ENCODE measurements at places on chromosomes 4 and X.
A peak's percentile ranks its signal among the peaks of the same experiment; 100 is the strongest.

- no peak for DNase-seq
Measured at GRCh38 chrX:19782419-19782818, 105.0 kb downstream of the SH3KBP1 start.

GRCh38 chr4:102334624-102335023 lies 10.7 kb downstream of the SLC39A8 start:
- no peak for DNase-seq

- no peak for DNase-seq
Measured at GRCh38 chrX:139924069-139924695, 8.7 kb downstream of the ATP11C start.

DNA sequence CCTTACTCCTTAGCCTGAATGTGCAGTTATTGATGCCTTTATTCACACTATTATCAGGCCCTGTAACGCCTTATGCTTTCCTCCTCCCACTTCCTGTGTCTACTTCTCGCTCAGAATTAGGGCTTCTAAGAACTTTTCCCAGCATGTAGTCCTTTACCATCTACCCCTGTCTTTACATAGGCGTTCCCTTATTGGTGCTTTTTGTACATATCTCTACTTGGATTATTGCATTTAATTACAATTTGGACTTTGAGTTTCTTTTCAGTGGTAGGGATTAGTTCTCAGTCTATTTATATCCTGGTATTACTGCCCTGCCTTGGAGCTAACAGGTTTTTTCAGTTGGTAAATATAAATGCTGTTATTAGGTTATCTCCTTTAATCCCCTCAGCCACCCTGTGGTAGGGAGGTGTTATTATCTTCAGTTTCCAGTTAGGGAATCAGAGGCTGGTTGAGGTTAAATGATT lies 84.0 kb downstream of the RBPJ start:
- DNase-seq, result peak; percentile 61

- no peak for DNase-seq
Measured at GRCh38 chrX:42070866-42071265, 147.5 kb upstream of the CASK start.

DNA sequence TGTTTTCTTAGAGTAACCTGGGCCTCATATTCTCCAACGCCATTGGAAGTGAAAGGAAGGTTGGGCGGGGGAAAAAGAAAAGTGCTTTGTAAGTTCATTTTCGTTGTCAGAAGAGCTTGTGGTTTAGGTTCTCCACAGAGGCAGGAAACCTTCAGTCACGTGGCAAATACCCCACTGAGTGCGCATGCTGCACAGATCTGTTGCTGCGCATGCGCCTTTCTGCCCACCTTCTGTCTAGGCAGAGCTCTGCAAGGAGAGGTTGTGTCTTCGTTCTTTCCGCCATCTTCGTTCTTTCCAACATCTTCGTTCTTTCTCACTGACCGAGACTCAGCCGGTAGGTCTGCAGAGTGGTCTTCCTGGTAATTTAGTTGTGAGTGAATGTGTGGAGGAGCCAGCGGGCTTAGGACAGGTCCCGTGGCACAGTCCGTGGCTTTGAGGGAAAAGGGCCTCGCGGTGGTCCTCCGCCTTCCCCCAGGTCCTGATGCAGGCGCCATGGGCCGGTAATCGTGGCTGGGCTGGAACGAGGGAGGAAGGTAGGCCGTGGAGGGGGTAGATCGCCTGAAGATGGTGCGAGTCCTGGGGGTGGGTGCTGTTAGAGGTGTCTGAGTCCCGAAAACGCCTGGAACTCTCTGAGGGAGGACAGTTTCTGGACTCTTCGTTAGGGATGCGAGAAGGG lies at the start of gene PAGE5:
PAGE5 (plus strand) TSS at position 228 of the 676 bp plus-strand sequence. CDS start 1,037 bp downstream, outside the sequence.
- no peak for DNase-seq

GRCh38 chrX:56564164-56564885 lies 898 bp downstream of the UBQLN2 start:
- DNase-seq, result peak; percentile 5

- DNase-seq, result no peak
Measured at GRCh38 chrX:19063030-19063429, 59.2 kb downstream of the ADGRG2 start.

- peak; percentile 11 for DNase-seq
Measured at GRCh38 chr4:108107101-108107500, 61.6 kb downstream of the LEF1 start.

- no peak for DNase-seq
Measured at GRCh38 chrX:131958724-131959123, 64.4 kb upstream of the STK26 start.

GRCh38 chr4:8225706-8226443 lies 26.8 kb downstream of the SH3TC1 start:
- no peak for DNase-seq

- no peak for DNase-seq
Measured at GRCh38 chrX:2410279-2411020, 90.3 kb downstream of the DHRSX start.

DNA sequence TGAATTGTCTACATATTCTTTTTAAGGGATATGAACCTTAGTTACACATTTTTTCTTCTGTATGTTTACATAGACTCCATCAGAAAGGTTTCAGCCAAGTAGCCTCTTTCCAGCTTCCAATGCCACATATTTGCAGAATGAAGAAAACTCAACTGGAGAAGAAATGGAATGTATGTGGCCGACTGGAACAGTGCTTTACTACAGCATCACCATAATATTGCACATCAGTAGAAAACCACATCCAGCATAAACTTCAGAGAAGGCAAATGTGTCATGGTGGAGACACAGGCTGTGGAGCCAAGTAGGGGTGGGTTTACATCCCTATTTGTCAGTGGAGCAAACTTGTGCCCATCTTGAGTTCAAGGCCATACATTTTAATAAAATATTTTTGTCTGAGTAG lies 204.8 kb upstream of the LDB2 start:
- DNase-seq, result no peak

GRCh38 chrX:13180807-13181206 lies 136.4 kb upstream of the FAM9C start:
- no peak for DNase-seq

- DNase-seq, result peak; percentile 77
Measured at GRCh38 chr4:54185866-54186265, 43.2 kb upstream of the PDGFRA start.

DNA sequence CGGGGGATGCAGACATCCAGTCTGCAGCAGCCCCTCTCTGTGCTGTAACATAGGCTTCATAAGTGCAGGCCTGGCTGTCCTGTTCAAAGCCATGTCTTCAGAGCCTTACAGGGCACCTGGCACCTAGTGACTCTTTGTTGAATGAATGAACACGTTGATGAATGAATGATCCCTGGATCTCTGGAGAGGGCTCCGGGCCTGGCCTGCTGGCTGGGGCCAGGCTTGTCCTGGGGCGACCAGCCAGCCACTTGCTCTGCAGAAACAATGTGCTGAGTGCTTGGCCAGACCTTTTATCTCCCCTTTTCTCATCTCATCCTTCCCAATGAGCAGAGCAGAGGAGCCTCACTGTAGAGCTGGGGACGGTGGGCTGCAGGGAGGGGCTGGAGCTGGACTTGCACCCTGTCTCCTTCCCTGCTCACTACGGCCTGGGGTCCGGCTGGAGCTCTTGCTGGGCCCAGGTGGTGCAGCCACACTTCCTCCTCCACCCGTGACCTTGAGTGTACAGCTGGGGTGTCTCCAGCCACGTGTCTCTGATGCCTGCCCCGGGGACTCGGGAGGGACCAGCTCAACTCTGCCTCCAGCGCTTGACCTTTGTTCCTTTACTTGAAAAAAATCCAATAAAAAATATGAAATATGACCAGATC lies 77.9 kb downstream of the PSAPL1 start:
- no peak for DNase-seq

DNA sequence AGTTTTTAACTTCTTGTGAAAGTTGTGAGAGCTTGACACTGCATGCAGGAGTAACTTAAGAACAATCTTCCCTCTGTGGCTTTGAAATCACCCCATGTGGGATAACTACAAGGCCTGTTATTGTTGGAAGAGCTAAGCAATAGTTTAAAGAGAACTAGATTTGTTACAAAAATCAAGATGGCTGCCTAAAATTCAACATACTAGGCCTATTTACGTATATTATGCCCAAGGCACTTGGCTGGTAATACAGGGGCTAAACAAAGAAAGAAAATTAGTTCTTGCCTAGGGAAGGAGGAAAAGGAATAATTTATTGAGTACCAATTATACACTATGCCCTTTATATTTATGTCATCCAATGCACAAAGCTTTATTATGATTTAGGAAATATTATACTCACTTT lies 36.1 kb downstream of the DMD start:
- no peak for DNase-seq

DNA sequence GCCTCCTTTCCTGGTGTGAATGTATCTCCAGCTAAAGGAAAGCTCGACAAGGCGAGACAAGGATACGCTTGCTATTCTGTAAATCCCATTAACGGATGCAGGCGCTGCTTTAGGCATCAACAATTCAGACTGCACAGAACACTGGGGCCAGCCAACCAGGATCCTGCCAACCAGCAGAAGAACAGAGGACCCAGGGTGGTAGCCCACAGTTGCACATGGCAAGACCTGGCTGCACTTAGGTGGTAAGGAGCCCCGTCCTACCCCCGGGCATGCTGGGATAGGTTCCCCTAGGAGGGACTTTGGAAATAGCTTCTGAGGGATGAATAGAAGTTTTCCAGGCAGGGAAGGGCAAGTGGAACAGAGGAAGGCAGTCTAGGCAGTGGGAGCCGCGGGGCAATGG lies 20.7 kb downstream of the PSAPL1 start:
- DNase-seq, result no peak

DNA sequence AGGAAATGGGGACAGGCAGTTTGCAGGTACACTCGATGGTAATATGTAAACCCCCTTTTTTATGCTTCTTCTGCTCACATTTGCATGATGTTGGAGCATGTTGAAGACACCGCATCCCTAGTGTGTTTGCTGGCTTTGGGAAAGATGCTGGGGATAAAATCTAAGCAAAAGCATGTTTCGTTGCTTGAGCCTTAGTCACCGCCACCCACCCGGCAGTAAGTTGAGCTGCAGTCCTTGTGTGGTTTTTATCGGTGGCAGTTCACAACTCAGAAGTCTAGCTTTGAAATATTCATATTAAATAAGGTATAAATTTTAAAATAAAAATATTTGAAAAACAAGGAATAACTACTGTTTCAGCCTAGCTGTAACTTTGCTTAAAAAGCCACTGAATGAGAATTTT lies 21.7 kb upstream of the MND1 start:
- no peak for DNase-seq

- no peak for DNase-seq
Measured at GRCh38 chrX:18949944-18950301, 34.0 kb downstream of the PHKA2 start.

DNA sequence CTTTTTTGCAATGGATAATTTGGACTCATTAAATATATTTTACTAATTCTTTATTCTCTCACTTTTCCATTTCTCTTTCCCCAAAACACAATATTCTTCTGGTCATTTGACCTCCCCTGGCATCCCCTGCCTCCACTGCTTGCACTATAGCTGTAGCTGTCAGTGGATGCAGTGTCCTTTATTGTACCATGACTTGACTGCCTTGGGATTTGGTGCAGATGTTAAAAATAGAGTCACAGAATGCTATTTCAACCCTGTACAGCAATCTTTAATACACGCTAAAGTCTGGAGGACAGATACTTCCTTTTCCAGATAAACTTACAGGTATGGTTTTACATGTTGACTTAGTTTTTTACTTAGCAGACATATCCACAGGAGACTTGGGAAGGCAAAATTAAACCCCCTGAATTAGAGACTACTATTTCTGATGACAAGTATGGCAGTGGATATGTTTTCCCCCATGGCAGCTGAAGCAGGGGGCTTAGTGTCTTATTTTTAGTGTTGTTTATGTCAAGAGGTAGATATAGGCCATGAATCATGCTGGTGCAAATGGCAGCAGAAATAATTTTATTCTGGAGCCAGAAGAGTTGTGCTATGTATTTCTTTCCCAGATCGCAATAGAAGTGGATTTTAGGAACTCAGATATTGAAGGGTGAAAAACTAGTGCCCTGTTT lies 461.4 kb downstream of the NAF1 start:
- DNase-seq, result no peak

- DNase-seq, result peak; percentile 55
Measured at GRCh38 chr4:98448908-98449307, 187.7 kb downstream of the RAP1GDS1 start.

DNA sequence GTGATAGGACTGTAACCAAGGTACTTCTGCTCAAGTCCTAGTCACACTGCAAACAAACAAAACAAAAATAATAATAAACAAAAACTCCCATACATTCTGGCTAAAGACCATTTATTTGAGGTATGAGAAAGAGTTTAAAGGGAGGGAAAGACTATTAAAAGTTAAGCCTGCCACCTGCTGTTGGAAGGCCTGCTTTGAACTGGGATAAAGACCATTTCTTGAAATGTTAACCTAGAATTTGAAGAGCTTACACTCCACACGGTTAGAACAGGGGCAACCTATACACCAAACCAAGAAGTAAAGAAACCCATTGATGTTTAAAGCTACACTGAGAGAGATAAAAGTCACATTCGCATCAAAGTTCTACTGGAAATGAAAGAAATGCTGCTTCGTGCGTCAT lies 548.7 kb upstream of the DIPK2B start:
- no peak for DNase-seq

DNA sequence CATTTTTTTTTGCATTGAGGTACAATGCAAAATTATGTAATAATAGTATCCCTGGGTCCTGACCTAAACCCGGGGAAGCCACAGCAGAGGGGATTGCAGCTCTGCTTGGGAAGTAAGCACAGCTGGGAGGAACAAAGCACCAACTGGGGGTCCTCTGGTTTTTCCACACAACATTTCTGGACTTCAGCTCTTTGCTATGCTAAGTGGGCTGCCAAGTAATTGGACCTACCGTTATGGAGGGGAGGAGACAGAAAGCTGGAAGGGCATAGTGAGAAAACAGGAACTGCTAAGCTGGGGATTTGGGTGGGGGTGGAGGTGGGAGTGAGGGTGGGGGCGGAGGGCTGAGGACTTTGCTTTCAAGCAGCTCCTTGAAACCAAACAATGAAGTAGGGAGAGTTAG lies 183.3 kb downstream of the ZIC3 start:
- DNase-seq, result no peak

GRCh38 chr4:145177906-145178538 lies 2.4 kb downstream of the OTUD4 start:
- DNase-seq, result peak; percentile 65

DNA sequence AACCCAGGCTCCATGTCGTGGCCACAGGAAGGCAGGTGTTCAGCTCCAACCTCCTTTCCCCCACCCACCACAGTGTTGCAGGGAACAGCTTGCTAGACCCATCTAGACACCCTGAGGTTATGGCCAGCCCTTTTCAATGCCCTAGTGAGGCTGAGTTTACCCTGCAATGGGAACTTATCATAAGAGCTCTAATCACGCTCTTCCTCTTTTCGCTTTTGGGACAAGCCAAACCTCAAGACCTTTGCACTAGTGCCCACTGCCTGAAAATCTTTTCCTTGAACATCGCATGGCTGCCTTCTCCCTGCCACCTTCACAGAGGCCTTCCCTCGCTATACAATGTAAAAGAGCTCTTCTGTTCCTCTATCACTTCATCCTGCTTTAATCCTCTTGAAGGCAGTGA lies 2.4 kb upstream of the FGFBP2 start:
- DNase-seq, result no peak

DNA sequence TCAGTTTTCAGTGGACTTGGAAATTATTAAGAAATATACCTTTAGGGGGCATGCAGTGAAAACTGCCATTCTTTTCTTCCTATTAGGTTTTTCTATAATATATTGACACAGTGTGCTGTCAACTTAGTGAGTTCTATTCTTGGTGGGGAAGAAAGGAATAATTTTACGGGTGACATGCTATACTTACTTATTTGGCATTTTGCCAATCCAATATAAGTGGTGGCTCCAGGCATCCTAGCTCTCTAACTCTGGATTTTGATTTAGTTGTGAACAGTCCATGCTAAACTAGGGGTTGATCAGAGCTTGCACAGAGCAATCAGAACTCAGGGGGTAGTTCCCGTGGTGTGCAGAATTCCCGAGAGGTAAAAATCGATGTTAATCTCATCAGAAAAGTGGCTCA lies 277.7 kb upstream of the FTHL17 start:
- DNase-seq, result no peak

- no peak for DNase-seq
Measured at GRCh38 chr4:121226362-121226761, 62.2 kb upstream of the TNIP3 start.
